Colonic mucosa (tissue), 4 donors: ENCODE measurements at places on chromosomes 7 and 10. TPM values are rescaled to one million over a fixed set of nuclear protein-coding genes. Genes with fewer than 3 reads are reported as not detected.

Gene ANKRD2
- 0.24 TPM for total RNA-seq

Gene THNSL1
- 2.3 TPM for total RNA-seq

Gene OR2A1
- total RNA-seq: not detected

Gene NCF1
- 2.7 TPM for total RNA-seq

GRCh38 chr7:1678571-1679325 lies 8.7 kb downstream of the ELFN1 start:
- no peak for DNase-seq
- no peaks in the 10 kb centered on the region for H3K27me3 ChIP-seq
- no peaks in the 10 kb centered on the region for H3K36me3 ChIP-seq
- no peak overlapping the region for H3K27ac ChIP-seq

- H3K36me3 ChIP-seq: no peaks in the 10 kb centered on the region
- H3K4me1 ChIP-seq: no peaks in the 10 kb centered on the region
- H3K27me3 ChIP-seq: peaks cover 48% of the 10 kb centered on the region
- no peak overlapping the region for H3K4me3 ChIP-seq
- no peak for DNase-seq
Observed at GRCh38 chr10:101771380-101771779, 4.5 kb downstream of the FGF8 start.

- no peaks in the 10 kb centered on the region for H3K27me3 ChIP-seq
- peak overlapping the region; percentile 71 for H3K4me3 ChIP-seq
- peak overlapping the region; percentile 76 for H3K27ac ChIP-seq
- H3K4me1 ChIP-seq: no peaks in the 10 kb centered on the region
- H3K36me3 ChIP-seq: no peaks in the 10 kb centered on the region
- DNase-seq: peak; percentile 59
Observed at GRCh38 chr10:63466144-63466935, 563 bp upstream of the JMJD1C start.

GRCh38 chr7:45469103-45469502 lies 105.1 kb upstream of the ADCY1 start:
- H3K4me3 ChIP-seq: no peak overlapping the region
- no peak for DNase-seq
- no peaks in the 10 kb centered on the region for H3K36me3 ChIP-seq
- H3K27me3 ChIP-seq: no peaks in the 10 kb centered on the region
- H3K27ac ChIP-seq: no peak overlapping the region

GRCh38 chr10:51075043-51075872 lies 971 bp downstream of the PRKG1 start:
- no peak for DNase-seq
- no peaks in the 10 kb centered on the region for H3K27me3 ChIP-seq
- H3K4me3 ChIP-seq: peak overlapping the region; percentile 54
- H3K27ac ChIP-seq: peak overlapping the region; percentile 62

DNA sequence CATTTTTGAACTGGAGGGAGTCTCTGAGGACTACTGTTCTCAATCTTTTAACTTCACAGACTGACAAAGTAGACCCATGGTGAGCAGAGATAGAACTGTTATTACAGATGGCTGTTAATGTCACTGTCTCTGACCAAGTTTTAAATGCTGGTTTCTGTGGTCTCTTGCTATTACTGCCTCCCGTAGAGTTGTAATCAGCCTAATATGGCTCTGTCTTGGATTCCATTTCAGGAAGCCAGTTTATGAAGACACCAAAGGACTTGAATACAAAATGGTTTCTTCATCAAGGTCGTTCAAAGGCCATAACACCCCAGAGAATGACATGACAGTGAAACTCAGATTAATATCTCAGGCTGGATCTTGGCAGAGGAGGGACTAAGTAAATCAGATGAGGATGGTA lies 3.9 kb downstream of the SFRP4 start:
- DNase-seq: no peak
- H3K4me1 ChIP-seq: peaks cover 6% of the 10 kb centered on the region
- H3K4me3 ChIP-seq: no peak overlapping the region
- peaks cover 17% of the 10 kb centered on the region for H3K27me3 ChIP-seq
- no peaks in the 10 kb centered on the region for H3K36me3 ChIP-seq
